ENCODE measurements at places on chromosomes 11 and 22.
A peak's percentile ranks its signal among the peaks of the same experiment; 100 is the strongest.

GRCh38 chr11:33553486-33553885, 147.1 kb downstream of the C11orf91 start:
- DNase-seq, result no peak

GRCh38 chr22:37497062-37497599, 10.9 kb upstream of the MFNG start:
- peak; percentile 8 for DNase-seq

DNA sequence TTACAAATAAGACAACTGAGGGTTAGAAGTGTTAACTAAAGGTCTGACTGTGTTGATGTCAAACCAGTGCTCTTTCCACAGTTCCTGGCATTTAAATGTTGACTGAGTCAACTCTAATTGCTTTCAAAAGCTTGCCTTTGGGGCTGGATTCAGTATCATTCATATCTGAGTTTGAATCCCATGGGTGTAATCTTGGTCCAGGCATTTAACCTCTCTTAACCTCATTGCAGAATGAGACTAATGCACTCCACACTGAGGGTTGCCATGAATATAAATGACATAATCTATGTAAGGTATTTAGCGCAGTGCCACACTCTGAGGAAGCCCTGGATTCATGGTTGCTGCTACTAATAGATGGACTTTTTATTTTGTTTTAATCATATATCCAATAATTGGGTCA, 274.3 kb downstream of the DDX10 start:
- peak; percentile 27 for DNase-seq

GRCh38 chr22:37676736-37677492, 1.5 kb downstream of the LGALS1 start:
- peak; percentile 70 for DNase-seq

DNA sequence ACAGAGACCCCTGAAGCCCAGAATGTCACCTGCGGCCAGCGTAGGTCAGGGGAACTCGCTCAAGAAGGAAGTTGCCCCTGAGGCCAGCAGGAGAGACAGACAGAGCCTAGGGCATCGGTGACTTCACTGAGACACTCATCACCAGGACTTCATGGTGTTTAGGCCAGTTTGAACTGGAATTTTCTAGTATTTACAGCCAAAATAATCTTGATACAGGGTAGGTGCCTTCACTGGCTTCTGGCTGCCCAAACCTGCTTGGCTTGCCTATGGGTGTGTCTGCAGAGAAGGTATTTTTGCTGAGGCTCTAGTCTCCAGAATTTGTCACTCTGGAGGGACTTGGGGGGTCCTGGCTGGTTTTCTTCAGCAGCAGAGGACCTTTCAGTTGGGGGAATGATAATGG, 86.6 kb downstream of the FBXO7 start:
- no peak for DNase-seq

- DNase-seq, result no peak
Measured at GRCh38 chr22:26592421-26592891, 2.5 kb upstream of the TPST2 start.

DNA sequence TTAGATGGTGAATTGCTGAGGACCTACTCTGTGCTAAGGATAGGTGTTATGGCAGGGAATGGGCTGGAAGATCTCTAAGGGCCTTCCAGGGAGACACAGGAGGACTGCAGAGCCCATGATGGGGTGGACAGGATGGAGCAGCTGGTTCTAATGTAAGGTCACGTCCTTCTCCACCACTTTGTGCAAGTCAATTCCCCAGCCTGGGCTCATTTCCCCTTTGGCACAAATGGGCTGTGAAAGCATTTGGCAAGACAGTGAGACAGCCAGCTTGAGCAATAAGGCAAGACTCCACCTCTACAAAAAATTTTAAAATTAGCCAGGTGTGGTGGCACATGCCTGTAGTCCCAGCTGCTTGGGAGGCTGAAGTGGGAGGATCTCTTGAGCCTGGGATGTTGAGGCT, 81.4 kb upstream of the THY1 start:
- DNase-seq, result no peak

DNA sequence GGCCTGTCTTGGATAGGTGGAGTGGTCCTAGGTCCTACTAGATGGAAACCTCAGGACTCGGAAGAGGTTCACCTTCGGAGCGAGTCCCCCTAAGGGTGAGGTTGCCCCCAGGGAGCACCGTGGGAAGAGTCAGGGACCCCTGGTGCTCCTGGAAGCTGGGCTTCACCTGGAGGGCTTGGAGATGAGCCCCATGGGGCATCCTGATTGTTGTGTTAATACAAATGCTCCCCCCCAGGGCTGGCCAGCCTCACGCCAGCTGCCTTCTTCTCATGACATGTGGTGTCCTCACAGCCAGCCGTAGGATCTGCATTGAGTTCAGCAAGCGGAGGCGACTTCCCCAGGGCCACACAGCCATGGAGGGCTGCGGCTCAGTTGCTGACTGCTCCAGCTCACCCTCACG, 1487.5 kb downstream of the BRD1 start:
- DNase-seq, result no peak

GRCh38 chr11:80214413-80214812, 773.6 kb upstream of the TENM4 start:
- DNase-seq, result no peak

GRCh38 chr11:26204101-26204500, 127.8 kb upstream of the ANO3 start:
- DNase-seq, result no peak

- DNase-seq, result no peak
Measured at GRCh38 chr22:28120691-28121592, 201.9 kb upstream of the PITPNB start.

DNA sequence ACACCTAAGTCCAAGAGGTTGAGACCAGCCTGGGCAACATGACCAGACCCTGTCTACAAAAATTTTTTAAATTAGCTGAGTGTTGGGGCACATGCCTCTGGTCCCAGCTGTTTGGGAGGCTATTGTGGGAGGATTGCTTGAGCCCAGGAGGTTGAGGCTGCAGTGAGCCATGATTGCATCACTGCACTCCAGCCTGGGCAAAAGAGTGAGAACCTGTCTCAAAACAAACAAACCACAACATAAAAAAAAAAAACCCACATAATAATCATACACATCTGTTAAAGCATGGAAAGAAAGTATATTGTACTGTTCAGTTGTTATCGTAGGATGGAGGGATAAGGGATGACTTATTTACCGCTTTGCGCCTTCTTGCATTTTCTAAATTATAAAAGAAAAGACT, 35.9 kb upstream of the GRK2 start:
- no peak for DNase-seq

GRCh38 chr11:131488238-131488637, 117.8 kb downstream of the NTM start:
- DNase-seq, result no peak

GRCh38 chr22:42376711-42377554, 55.3 kb downstream of the NFAM1 start:
- peak; percentile 30 for DNase-seq

DNA sequence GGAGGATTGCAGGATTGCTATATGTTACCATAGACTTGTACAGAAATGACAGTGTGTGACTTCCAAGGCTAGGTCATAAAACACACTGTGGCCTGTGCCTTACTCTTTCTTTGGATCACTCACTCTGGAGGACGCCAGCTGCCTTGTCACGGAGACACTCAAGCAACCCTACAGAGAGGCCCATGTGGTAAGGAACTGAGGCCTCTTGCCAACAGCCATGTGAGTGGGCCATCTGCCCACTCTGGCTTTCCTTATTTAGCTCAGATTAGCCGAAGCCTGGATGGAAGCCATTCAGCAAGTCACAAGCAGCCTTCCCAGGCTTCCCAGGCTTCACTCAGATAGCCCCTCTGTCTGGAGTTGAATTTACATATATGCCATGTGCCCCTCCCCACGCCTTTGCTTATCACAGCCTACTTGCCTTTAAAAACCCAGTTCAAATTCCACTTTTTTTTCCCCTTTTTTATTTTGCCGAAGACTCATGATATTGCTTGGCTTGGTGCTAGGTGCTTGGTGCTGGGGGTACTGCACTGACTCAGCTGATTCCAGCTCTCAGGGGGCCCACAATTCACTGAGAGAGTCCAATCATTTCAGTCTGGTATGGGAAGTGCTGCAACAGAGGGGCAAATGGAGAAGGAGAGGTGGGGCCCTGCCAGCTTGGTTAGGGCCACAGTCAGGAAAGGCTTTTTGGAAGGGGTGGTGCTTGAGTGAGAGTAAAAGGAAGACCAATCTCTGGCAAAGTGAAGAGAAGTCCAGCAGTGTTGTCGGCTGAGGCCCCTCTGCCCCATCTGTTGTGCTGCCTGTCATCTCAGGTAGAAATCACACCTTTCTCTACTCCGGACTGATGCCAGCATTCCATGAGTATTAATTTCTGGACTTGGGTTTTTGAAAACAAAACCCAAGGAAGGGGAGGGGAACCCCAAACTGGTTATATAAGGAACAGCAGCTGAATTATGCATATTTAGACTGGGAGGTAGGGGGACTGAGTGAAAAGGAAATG, 14.5 kb upstream of the P4HA3 start:
- DNase-seq, result peak; percentile 46

GRCh38 chr22:46081831-46082210, 68.5 kb upstream of the PPARA start:
- DNase-seq, result no peak

GRCh38 chr22:46931881-46932280, 169.4 kb downstream of the TBC1D22A start:
- DNase-seq, result no peak

- no peak for DNase-seq
Measured at GRCh38 chr22:48259991-48260670, 1497.7 kb downstream of the TBC1D22A start.

DNA sequence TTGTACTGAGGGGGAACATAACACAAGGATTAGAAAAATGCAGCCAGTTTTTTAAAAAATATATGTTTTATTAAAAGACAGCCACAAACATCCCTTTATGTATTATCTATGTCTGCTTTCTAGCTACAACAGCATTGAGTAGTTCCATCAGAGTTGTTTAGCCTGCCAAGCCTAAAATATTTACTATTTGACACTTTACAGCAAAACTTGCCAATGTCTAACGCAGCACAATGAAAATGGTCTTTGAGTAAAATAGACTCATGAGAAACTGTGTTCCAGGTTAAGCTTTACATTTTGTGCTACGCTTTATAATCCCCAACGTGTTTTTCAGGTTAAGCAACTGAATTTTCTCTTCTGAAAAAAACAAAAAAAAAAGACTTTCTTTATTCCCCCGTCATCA, 2211.5 kb upstream of the RAG2 start:
- no peak for DNase-seq

DNA sequence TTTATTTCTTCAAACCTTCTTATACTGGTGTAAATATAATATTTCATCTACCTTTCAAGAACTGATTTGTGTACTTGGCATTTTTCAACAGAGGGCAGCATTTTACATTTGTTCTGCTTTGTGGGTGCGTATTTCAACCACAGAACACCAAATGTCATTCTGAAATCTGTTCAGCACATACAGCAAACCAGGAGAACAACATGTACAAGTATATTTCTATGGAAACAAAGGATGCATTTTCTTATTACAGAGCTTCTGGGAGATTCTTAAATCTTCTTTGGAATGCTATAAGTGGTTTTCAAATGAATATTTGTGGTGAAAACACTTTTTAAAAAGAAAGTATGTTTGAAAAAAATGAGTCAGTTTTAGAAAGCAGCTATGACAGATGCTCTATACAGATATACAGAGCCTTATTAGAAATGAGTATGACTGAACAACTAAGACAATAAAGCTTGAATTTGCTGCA, 946.0 kb downstream of the FAM181B start:
- DNase-seq, result peak; percentile 84

DNA sequence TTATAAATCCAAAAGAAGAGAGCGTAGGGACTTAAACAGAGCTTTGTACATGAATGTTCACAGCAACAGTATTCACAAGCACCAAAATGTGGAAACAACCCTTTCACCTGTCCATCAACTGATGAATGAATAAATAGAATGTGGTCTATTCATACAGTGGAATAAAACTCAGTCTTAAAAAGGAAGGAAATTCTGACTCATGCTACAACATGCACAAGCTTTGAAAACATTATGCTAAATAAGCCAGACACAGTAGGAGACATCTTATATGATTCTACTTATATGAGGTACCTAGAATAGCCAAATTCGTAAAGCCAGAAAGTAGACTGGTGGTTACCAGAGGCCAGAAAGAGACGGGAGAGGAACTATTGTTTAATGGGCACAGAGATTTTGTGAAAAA, 74.3 kb downstream of the SHANK2 start:
- no peak for DNase-seq

DNA sequence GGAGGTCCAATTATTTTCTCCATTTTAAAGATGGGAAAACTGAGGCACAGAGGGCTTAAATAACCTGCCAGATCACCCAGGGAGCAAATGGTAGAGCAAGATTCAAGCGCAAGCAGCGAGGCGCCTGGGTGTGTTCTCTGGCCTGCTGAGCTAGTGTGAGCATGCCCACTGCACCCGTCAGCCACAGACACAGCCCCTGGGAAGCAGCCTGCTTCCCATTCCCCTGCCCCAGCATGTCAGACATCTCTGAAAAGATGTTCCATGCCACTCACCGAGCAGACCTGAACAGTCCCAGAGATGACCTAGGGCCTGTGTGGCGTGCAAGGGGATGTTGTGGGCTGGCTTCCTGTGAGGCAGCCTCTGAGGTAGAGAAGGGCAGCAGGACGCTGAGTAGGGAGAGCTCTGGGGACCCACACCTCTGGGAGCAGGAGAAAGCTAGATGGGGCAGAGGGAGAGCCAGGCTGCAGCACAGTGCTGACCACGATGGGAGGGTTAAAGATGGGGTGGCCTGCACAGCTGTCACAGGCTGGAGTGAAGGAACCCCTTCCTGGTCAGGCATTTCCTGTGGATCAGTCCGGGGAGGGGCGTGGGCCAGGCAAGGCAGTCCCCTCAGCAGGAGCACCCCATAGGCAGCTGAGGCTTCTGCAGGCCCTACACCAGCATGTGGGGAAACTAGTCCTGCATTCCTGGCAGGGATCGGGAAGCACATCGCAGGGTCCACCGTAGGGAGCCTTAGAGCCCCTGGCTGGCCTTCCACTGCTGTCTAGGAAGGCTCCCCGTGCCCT, 101.4 kb downstream of the GALNT18 start:
- no peak for DNase-seq

- DNase-seq, result no peak
Measured at GRCh38 chr11:83223457-83223856, 29.9 kb downstream of the ANKRD42 start.

DNA sequence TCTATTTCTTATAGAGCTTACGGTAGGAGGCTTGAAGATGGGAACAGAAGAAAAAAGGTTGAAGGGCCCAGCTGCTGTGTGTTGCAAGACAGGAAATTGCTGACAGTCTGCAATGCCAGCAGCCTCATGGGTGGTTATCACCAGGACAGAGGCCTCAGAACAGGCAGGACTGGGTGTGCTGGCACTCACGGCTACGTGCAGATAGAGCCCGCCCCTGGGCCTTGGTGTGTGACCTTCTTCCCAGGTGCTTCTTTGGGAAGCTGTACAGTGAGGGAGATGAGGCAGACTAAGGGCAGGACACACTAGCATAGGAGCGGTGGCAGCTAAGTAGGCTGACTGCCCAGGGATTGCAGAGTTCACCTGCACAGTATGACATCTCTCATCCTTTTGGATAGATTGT, 12.6 kb downstream of the PRAME start:
- no peak for DNase-seq
